HS-27A (cell line): ENCODE measurements at places on chromosomes 5 and 9.

DNA sequence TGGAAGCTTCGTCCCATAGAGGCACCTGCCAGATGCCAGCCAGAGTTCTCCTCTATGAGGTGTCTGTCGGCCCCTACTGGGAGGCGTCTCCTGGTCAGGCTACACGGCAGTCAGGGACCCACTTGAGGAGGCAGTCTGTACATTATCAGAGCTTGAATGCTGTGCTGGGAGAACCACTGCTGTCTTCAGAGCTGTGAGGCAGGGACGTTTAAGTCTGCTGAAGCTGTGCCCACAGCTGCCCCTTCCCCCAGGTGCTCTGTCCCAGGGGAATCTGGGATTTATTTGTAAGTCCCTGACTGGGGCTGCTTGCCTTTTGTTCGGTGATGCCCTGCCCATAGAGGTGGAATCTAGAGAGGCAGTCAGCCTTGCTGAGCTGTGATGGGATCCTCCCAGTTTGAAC is 70.8 kb downstream of the NDUFS4 start:
- no peak for DNase-seq

GRCh38 chr9:7367726-7368125 is 431.9 kb downstream of the DMAC1 start:
- no peak for DNase-seq

DNA sequence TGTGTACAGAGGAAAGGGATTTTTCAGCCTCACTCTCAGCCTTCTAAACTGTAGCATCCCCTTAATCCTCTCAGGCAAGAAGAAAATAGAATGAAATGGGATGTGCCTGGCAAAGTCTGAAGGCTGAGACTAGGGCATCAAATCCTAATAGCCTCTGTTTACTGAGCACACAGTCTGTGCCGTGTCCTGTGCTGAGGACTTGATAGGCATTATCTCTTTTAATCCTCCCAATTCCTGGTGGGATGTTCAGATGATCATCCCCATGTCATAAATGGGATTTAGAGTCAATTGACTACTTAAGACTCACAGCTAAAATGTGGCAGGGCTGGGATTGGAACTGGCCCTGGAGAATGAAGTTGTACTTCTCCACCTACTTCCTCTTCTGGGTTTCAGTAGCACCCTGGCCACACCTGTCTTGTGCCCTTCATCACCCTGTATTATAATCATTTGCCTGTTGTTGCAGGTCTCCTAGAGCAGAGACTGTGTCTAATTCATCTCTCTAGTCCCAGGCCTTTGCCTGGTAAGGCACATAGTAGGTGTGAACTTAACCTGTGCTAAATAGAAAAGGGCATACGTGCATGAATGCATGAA is 81.0 kb downstream of the WWC1 start:
- DNase-seq, result no peak

DNA sequence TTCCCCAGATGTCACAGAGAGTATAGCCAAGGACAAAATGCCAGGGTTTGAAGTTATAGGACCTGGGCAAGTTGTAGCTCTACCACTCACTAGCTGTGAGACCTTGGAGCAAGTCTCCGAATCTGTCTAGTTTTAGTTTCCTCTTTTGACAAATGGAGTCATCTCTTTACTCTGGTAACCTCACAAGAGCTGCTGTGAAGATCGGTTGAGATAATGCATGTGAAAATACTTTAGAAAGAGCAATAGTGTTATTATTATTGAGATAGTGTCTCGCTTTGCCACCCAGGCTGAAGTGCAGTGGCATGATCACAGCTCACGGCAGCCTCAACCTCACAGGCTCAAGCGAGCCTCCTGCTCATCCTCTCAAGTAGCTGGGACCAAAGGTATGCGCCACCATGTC is 117.9 kb upstream of the NR5A1 start:
- DNase-seq, result no peak

GRCh38 chr5:82346399-82347165 is 68.4 kb upstream of the RPS23 start:
- DNase-seq, result no peak

GRCh38 chr9:133955821-133956411 is 36.2 kb downstream of the VAV2 start:
- DNase-seq, result no peak

GRCh38 chr9:133505901-133506652 is 18.7 kb downstream of the MYMK start:
- no peak for DNase-seq

- no peak for DNase-seq
Measured at GRCh38 chr5:118990582-118990981, 2.2 kb upstream of the DTWD2 start.

DNA sequence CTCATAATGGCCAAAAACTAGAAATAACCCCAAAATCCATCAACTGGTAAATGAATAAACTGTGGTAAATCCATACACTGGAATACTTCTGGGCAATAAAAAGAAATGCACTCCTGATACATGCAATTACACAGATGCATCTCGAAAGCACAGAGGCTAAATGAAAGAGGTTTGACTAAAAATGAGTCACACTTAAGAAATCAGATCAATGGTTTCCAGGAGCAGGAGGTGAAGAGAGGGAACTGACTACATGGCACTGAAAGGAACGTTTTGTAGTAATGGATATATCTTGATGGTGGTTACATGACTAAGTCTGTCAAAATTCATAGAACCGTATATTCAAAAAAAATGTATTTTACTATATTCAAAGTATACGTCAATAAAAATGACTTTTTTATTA is 42.4 kb downstream of the STRBP start:
- no peak for DNase-seq

DNA sequence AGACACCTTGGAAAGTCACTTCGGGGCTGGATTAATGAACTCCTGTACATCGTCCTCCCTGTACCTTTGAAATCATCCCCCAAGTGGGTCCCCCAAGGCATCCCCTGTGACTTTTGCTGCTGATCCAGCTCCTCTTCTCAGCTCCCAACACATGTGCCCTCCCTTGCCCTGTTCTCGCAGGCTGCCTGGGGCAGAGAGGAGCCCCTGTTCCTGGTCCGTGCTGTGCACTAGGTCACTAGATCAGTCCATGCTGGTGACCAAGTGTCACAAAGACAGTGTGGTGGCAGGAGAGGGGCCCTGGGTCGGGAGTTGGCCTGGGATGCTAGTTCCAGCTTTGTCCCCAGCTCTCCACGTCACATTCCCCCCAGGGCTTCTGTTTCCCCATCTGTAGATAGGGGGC is 79.3 kb upstream of the BARHL1 start:
- DNase-seq, result no peak

DNA sequence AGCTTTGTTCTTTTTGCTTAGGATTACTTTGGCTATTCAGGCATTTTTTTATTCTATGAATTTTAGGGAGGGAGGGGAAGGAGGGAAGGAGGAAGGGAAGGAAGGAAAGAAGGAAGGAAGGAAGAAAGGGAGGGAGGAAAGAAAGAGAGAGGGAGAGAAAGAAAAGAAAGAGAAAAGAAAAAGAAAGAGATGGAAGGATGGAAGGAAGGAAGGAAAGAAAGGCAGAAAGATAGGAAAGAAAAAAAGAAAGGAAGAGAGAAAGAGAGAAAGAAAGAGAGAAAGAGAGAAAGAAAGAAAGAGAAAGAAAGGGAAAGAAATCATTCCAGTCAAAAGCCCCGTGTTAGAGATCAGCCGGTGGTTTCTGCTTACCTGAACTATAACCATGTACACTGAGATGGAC is 20.8 kb upstream of the NKD2 start:
- no peak for DNase-seq

GRCh38 chr5:103298117-103298516 is 39.6 kb downstream of the MACIR start:
- DNase-seq, result no peak

DNA sequence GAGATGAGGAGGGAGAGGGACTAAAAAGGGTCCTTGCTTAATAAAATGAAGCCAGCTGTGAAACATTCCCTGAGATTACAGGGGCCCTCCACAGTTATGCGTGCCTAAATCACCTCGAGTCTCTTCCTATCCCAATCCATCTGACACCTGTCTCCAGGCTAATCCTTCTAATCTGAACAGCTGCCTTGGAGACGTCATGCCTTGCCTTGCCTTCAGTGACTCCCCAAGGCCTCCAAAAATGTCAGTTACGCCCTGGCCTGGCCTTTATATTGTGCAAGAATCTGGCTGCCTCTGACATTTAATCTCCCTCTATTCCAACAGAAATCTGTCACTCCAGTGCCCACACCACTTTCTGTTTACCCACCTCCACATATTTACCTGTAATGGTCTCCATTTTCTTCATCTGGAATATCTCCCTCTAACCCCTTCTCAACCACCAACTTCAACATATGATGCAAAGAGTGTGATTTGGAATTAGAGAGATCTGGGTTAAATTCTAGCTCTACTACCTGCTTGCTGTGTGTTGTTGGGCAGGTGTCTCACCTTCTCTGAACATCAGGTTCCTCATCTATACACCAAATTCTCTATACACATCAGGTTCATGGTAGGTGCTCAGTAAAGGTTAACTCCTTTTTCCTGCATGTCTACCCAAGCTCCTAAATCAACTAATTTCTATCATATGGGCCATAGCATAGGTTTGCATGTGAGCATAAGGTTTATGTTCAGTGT is 57.9 kb downstream of the PTCD2 start:
- no peak for DNase-seq

GRCh38 chr5:139299486-139299885 is 5.9 kb downstream of the MATR3 start:
- DNase-seq, result no peak

DNA sequence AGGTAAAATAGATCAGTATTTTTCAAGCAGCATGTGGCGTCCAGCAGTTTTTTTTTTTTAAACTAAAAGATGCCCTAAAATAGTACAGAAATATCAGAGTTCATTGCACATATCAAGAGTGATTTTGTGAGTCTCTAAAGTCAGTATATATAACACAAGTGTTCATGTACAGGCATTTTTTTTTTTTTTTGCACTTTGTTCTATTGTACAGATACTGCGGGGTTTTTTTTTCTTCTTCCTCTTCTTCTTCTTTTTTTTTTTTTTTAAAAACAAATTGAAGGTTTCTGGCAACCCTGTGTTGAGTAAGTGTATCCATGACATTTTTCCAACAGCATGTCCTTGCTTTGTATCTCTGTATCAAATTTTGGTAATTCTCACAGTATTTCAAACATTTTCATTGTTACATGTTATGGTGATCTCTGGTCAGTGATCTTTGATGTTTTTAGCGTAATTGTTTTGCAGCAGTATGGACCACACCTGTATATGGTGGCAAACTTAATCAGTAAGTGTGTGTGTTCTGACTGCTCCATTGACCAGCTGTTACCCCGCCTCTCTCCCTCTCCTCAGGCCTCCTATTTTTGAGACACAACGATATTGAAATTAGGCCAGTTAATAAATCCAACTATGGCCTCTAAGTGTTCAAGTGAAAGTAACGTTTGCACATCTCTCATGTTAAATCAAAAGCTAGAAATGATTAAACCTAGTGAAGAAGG is 76.8 kb downstream of the TRIO start:
- no peak for DNase-seq

- no peak for DNase-seq
Measured at GRCh38 chr5:131272724-131273123, 8.9 kb downstream of the CDC42SE2 start.

DNA sequence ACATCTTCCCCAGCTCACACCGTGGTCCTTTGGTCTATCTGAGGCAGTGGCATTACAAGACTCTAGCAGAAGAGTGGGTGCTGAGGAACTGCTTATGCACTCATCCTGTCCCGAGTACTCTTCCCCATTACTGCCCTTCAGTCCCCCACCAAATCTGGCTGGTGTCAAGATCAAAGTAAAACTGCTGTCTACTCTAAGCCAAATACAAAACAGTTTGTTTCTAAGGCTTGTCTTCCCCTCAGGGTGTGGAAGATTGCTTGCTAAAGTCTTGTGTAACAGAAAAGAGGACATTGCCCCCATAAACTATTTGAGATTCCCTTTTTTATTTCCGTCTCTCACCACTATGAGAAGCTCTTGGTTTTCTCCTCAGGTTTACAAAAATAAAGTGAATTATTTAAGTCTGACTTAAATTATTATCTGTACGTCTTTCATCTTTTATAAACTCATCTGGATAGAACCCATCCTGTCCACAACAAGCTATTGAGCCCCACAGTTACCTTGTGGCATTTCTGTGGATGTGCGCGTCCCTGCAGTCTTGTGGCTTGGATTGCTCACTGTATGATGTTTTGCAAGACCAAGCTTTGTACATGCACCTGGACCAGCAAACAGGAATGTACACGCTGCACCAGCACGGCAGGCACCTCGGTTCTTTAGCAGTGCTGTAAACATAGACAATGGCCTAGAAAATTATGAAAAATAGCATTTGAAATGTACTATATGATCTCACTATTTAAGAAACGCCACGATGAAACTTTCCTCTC is 61.0 kb downstream of the CYSTM1 start:
- DNase-seq, result no peak

- DNase-seq, result no peak
Measured at GRCh38 chr9:125570246-125570645, 136.8 kb downstream of the MAPKAP1 start.
